ENCODE measurements at places on chromosomes 6 and 20.

DNA sequence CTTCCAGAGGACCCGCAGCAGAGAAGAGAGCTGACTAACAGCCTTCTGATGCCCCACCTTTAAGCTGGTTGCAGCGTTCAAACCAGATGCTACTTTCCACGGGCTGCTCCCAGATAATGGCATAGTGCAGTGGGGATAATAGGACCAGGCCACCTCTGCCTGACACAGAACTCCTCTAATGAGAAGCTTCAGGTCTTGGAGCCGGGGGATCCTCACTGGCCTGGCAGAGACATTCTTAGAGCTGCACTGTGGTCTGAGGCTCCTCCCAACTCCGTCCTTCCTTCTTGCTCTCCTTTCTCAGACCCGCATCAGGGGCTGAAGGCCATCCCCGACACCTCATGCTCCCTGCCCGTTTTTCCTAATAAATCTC, 206.6 kb upstream of the MARCKS start:
- DNase-seq: no peak

DNA sequence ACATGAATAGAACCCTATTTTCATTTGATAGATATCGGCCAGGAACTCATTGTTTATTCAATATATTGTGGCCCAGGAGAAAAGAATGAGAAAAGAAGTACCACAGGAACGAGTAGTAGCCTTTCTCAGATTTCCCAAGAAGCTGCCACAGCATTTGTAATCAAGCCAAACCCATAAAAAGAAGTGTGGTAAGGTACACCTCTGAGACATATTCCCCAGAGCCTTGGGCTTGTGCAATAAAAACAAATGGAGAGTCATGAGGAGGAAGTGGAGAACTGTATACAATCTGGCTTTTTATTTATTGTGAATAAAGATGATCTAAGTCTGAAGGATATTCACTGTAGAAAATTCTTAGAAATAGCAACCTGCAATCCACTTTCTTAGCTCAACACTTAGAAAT, 36.7 kb downstream of the KIF6 start:
- no peak for DNase-seq

GRCh38 chr6:22029171-22029570, 267.7 kb downstream of the PRL start:
- no peak for DNase-seq

DNA sequence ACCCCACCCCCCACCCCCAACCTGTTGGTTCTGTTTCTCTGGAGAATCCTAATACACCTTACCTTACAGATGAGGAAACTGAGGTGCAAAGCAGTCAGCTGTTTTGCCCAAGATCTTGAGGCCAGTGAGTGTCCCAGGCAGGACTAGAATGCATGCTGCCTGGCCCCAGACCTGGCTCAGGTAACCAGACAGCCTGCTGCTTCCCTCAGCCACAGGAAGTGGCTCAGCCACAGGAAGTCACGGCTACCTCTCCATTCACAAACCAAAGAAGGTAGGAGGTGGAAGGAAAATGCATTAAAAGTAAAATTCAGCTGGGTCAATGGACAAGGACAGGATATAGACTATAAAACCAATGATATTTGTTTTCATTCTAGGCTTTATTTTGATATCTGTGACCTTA, 517.6 kb downstream of the CD83 start:
- peak; percentile 35 for DNase-seq

DNA sequence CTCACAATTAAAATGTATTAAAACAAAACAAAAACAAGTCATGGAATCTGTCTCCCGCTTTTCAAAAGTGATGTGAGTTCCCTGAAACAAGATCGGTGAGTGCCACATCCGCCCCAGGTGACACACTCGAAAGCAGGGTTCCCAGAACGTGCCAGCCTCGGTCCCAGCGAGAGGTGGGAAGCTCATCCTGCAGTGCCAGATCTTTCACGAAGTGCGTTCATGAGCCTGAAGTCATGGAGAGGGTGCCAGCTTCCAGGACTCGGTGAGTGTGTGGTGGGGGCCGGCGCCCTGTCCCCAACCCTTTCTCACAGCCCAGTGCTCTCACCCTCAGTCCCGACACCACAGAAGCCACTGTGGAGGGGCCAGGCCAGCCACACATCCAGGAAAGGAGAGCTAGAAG, 127.4 kb downstream of the WDR27 start:
- no peak for DNase-seq
